ENCODE measurements at places on chromosomes 4 and X. TPM values are rescaled to one million over a fixed set of nuclear protein-coding genes. Genes with fewer than 3 reads are reported as not detected.

EXOC1L gene
- not detected for total RNA-seq

FDCSP gene
- not detected for total RNA-seq

- peak; percentile 45 for DNase-seq
These were observed 1.3 kb upstream of the FHIP1A start for GRCh38 chr4:151407466-151408379.

DNA sequence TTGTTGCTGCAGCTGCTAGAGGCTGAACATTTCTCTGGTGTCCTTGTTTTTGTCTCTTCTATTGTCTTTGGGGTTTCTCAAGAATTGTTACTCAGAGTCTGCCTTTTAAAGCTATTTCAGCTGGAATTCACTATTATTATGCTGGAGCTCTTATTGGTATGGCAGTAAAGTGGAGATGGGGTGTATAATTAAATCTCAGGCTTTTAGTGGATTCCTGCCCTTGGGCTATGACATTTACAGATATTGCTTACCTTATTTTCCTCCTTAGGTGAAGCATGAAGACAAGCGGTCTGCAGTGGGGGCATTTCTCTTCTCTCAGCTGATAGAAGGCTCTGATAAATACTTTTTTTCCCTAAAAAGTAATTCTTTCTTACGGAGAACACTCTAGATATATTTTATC is 1656.6 kb upstream of the IGFBP7 start:
- no peak for DNase-seq

SLC49A3 gene
- total RNA-seq: 13.9 TPM

STAP1 gene
- 0.75 TPM for total RNA-seq

DNA sequence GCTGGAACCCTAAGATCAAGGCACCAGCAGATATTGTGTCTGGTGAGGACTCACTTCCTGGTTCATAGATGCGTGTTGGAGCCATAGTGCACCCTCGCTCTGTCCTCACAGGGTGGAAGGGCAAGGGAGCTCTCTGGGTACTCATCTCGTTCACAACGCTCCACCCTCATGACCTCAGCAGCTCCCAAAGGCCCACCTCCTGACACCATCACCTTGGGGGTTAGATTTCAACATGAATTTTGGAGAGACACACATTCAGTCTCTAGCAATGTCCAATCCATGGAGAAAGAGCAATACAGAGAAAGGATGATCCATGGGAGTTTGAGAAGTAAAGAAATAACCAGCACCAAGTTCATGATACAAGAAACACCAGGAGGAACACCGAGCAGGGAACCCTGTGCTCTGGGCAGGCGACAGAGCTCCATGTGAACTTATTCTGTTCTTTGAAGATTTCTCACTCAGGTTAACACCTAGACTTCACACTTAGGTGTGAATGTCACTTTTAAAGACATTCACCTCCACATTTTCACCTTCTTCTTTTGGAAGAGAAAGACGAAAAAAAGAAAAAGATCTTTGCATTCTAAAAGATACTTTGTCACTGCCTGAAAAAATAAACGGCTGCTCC is 171.8 kb upstream of the FAM9B start:
- DNase-seq: no peak

MUC7 gene
- not detected for total RNA-seq

DNA sequence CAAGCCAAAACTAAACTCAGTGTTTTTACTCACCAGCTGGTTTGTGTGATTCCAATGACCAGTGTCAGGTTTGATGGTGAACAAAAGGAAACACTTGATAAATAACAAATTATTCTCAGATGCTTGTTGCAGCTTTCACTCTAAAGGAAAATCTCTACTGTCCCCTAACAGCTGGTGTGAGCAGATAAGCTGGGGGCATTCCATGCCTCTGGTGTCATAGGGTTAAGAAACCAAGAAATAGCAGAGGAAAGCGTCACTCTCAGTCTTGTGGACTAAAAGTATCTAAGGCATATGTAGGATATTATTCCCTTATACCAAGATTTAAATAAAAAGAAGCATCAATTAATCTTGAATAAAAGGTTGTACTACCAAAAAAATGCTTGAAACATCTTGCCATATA is 24.3 kb downstream of the TRPC5 start:
- DNase-seq: no peak

DNA sequence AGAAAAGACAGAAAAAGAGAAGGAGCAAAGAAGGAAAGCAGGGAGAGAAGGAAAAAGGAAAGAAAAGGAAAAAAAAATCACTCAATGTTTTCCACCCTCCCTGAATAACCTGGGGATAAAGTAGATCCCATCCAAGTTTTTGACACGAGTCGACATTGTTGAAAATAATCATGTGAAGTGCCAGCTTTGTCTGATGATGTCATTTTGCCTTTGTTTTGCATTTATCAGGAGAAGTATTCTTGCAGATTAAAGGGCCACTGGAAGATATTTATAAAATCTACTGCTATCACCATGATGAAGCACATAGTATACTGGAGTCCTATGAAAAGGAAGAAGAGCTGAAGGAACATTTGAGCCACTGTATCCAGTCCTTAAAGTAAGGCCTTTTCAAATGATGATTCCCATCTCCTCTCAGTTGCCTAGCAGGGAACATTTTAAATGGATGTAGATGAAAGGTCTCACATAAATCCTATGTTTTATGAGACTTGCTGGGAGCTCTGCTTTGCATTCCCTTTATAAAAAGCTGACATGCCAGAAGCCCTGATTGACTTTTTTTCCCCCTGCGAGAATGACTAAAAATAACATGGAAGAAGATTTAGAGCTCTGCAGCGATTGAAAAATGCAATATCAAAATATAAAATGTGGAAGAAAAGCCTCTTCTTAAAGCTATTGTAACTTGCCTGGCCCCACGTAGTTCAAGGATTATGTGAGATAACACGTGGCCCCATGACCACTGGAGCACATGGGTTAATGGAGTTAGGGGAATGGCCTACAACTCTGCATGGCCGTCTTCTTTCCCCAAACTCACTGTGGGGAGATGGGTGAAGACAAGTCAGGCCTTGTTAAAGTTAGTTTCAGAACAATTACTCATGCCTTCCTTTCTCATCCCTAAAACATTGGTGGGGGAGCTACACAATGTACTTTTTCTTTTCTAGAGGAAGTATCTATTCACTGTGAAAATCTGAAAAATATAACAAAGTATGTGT is 77.5 kb downstream of the INTS12 start:
- no peak for DNase-seq

DNA sequence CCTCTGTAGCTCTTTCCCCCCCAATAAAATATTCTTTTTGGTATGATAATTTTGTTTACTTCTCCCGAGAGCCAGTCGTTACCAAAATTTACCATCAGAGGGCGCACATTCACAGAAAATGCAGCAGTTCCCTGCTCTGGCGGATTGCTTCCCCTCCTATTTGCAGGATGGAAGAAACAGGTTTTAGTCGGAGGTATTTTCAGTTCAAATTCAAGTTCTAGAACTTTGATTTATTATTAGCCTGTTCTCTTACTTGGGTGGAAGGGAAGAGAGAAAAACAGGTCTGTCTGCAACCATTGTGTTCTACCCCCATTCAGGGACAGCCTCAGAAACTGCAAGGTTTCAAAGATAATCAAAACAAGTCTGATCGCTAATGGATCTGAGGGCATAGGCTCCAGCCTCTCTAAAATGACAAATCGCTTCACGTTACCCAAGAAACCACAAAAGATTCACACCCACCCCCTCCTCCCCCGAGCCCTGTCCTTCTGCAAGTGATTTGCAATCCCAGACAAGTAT is 263.8 kb upstream of the RPS6KA3 start:
- DNase-seq: peak; percentile 65

DNA sequence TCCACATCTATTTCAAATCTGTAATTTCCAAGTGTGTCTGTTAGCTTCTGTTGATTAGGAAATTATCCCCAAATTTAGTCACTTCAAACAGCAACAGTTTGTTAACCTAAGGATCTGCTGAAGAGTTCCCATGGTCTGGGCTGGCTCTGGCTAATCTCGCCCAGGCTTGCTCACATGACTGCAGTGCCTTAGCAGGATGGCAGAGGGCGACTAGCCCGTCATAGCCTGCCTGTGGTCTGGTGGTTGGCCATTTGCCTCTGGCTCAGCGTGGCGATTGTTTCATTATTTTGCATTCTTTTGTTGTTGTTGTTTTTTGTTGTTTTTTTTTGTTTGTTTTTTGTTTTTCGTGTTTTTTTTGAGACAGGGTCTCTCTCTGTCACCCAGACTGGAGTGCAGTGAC is 264.0 kb downstream of the TRIML1 start:
- DNase-seq: no peak

GRCh38 chr4:102736636-102737549 is 23.9 kb downstream of the MANBA start:
- DNase-seq: no peak

LRP2BP gene
- total RNA-seq: 0.95 TPM

- no peak for DNase-seq
These were observed 20.4 kb upstream of the UBA1 start for GRCh38 chrX:47172971-47173792.

VGLL1 gene
- total RNA-seq: 0.78 TPM

GRCh38 chr4:174561560-174561959 is 39.3 kb upstream of the HPGD start:
- no peak for DNase-seq

GPR50 gene
- 0.12 TPM for total RNA-seq

- DNase-seq: no peak
These were observed 166.0 kb downstream of the ANTXR2 start for GRCh38 chr4:79907001-79907400.

CXorf49 gene
- total RNA-seq: not detected

GRCh38 chrX:56764153-56764974 is 35.3 kb downstream of the NBDY start:
- DNase-seq: peak; percentile 85

CXCL11 gene
- total RNA-seq: not detected

PPEF2 gene
- total RNA-seq: not detected

SYNPO2 gene
- total RNA-seq: 735 TPM

CLIC2 gene
- total RNA-seq: 8.2 TPM

SSX1 gene
- not detected for total RNA-seq

ETDA gene
- not detected for total RNA-seq

DNA sequence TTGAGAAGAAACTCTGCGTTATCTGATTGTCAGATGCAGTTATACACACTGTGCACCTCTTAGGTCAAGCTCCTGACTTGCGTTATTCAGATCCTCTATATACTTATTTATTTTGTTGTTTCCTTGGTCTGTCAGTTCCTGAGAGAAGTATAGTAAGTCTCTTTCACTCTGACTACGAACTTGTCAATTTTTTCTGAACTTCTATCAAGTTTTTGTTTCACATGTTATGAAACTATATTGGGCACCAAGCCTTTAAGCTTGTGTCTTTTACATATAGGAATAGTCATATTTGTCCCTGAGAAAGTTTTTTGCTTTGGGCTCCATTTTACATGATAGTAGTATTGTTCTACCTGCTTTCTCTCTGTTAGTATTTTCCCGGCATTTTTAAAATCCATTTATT is 31.7 kb downstream of the ZNF275 start:
- no peak for DNase-seq

RIPPLY1 gene
- not detected for total RNA-seq

GNRHR gene
- total RNA-seq: not detected

DNA sequence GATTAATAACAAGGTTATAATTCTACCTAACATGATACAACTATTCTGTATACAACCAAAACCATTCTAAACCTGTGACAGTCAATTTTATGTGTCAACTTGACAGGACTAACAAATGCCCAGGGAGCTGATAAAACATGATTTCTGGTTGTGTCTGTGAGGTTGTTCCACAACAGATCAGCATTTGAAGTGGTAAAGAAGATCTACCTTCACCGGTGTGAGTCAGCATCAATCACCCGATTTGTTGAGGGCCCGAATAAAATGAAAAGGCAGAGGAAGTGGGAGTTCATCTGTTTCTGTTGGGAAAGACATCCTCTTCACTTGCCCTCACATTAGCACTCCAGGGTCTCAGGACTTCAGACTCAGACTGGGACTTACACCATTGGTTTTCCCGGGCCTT is 187.9 kb downstream of the MAB21L2 start:
- DNase-seq: no peak

DNA sequence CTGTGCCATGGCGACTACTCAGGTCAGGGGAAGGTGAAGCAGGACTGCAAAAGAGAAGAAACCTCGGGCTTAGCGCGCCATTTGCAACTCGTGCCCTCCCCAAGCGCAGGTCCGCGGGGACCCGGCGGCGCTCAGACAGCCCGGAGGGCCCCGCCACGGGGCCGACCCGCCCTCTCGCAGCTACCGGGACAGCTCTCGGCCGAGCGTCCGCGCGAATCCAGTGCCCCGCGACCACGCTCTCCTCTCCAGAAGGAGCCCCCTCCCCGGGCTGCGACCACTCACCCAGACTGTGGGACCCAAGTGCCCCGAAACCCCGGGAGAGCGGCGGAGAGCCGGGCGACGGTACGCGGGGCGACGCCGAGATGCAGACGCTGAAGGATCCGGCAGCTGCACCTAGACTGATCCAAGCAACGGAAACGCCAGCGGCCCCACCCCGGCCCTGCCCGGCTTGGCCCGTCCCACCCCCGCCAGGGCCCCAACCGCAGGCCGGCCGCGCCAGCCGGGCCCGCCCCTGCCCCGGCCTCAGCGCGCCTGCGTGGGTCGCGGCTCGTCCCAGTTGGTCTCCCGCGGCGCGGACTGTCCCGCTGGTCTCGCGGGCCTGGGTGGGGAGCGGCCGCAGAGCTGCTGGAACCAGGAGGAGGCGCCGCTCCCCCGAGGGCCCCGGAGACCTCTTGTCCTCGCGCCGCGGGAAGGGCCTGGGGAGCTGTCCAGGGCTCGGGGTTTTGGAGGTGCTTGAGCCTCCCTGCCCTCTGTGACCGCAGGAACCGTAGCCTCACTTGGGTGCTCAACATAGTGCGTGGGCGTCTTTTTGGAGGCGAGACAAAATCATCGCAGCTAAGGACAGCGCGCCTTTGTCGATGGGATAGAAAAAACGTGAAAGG is at the start of gene ANXA5:
ANXA5 (minus strand) TSS at position 400 of the 881 bp plus-strand sequence; CDS start at position 9, 391 bp downstream.
- peak; percentile 89 for DNase-seq

- DNase-seq: no peak
These were observed 21.8 kb downstream of the RPS6KA3 start for GRCh38 chrX:20244931-20245330.

DNA sequence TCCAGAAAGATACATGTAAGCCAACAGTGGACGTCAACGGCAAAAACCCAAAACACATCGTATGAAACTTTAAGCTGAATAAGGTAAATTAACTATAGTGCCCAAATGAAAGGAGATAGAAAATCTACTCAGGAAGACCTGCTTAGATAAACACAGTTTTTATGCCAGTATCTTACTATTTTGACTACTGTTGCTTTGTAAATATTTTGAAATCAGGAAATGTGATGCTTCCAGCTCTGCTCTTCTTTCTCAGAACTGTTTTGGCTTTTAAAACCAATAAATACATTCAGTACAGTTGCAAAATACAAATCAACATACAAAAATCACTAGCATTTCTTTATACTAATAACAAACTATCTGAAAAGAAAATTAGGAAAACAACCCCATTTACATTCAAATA is 83.8 kb downstream of the SMARCA5 start:
- DNase-seq: no peak

Measured in mucosa of gallbladder (tissue), 1 donor.